NCI-H1105 treated with DMSO at 0.1 percent for 48 hours (cell line): ENCODE measurements at places on chromosomes 2 and 18.

DNA sequence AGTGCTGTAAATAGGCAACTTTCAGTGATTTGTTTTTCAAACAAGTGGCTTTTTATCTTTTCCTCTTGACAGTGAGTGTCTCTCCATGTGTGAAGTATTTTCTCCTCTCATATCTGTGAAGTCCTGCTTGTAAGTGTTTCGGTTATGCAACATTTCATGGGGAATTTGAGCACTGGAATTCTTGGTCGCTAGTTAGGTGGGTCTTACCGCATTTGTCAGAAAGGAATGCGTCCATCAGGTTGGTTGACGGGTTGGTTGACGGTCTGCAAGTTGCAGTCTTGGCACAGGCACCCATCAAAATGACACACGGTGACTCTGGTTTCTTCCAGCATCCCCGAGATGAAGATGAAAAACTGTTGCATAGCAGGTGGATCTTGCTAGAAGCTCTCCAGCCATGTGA, 109.8 kb downstream of the AGAP1 start:
- DNase-seq, result no peak

- no peak for DNase-seq
These were observed 124.7 kb downstream of the MEIS1 start for GRCh38 chr2:66559672-66560071.

- DNase-seq, result no peak
These were observed 20.3 kb upstream of the FAHD2A start for GRCh38 chr2:95382192-95382591.

DNA sequence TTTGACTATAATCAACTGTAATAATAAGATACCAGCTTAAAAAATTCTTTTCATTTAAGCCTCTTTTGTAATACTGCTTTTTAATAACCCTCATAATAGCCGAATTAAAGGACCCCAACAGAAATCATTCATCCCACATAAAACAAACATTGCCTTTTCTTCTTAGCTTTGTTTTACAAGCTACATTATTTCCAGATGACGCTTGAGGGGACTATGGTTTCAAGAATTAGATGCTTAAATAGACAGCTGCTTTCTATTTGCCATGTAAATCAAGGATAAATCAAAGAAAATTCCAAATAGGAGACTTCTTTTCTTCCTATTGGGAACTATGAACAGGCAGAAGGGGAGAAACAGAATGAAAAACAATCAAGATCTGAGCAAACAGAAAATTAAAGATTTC, 200.7 kb upstream of the SMAD7 start:
- no peak for DNase-seq

DNA sequence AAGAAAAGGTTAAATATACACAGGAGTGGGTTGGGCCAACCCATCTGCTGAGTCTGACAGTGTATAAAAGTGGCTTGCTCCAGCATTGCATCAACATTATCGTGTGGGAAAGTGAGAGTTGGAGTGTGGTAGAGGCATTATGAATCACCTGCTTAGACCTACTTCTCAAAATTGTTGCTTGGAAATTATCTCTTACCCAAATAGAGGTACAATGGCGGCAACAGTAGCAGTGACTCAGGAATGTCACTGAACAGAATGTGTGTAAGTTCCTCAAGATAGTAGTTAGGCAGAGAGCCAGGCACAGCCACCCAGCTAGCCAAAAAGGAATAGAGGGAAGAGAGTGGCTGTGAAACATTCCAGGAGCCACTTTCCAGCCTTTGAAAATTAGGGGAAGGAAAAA, 616.0 kb downstream of the NUP35 start:
- no peak for DNase-seq

GRCh38 chr18:78679613-78680260, 299.9 kb upstream of the SALL3 start:
- no peak for DNase-seq

DNA sequence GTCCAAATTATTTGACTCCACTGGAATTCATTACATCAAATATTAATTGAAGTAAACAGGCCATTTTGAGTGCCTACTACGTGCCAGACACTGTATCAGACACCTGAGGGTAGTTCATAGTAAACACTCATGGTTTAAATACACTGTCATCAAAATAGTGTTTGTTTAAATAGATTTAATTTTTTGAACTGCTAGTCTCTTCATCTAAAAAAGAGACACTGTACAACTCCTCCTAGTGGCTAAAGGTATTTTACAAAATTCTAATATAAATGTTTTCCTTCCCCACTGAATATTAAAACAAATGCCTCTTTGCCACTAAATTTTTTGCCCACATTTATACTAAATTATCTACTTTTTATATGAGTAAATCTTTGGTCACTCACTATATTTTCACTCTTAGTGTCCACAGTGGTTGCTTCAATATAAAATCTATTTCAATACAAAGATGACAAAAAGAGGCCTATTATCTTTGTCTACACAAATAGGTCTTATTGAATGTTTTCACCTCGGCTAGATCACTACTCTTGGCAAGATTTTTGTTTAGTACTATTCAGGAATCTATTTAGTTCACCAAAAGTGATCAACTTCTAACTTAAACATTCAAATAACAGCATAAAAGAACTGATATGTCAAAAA, 122.1 kb downstream of the TMEM247 start:
- no peak for DNase-seq

DNA sequence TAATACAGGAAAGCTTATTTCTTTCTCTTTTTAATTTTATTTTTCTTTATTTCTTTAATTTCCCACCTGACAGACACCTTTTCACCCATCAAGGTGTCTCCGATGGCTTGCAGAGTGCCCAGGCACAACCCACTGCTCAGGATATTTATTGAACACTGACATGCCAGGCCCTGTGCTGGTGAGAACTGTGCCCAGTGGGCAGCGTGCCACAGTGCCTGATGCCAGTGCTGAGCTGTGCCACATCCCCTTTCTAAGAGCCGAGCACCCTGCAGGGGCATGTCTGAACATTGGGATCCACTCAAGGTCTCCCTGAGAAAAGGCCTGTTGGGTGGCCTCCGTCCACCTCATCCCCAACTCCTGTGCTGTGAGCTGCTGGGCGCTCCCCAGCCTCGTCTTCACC, 158.6 kb upstream of the RAB6C start:
- no peak for DNase-seq

- DNase-seq, result no peak
These were observed 1247.1 kb upstream of the NXPH2 start for GRCh38 chr2:140027320-140027719.

DNA sequence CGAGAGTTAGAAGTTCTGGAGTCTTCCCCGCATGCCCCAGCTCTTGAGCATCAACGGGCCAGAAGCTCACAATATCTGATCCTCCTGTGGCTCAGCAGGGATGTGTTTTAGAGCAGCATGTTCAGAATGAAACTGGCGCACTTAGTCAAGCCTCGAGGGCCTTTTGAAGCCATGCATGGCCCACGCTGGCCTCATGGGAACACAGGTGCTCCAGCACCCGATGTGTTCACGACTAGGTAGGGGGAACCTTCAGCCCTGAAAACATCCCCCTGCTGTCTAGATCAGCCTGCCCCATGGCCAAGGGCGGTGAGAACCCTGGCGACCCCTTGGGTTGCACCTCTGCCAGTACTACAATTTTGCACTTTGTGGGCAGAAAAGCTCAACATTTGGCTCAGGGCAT, 32.8 kb downstream of the MSH6 start:
- no peak for DNase-seq

DNA sequence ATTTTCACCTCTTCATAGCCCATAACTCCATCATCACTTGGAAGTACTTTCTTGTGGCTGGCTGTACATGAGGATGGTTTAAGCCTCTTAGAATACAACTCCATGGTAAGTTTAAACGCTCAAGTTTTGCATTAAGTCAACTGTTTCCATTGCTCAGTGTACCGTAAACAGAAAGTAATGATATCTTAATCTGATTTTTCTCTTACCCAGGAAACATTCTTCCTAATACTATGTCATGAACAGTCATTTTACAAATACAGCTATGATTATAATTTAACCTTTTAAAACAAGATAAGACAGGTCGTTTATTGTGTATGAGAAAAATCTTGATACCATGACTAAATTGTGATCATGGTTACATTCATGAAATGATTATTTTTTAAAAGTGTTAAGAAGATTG, 11.6 kb upstream of the DYNC2LI1 start:
- no peak for DNase-seq

DNA sequence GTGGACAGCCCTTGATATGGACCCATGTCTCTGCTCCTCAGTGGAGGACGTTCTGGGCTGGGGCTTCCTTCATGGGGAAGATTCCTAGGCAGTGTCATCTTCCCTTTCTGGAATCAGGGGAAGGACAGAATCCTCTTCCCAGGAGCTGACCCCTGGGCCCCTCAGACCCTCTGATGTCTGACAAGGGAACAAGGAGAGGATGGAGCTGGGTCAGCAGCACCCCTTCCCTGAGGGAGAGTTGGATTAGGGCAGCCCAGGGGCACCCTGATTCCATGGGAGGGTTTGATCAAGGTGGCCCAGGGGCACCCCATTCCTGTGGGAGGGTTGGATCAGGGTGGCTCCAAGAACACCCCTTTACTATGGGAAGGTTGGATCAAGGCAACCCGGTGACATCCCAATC, 86.5 kb downstream of the ACKR3 start:
- DNase-seq, result no peak

DNA sequence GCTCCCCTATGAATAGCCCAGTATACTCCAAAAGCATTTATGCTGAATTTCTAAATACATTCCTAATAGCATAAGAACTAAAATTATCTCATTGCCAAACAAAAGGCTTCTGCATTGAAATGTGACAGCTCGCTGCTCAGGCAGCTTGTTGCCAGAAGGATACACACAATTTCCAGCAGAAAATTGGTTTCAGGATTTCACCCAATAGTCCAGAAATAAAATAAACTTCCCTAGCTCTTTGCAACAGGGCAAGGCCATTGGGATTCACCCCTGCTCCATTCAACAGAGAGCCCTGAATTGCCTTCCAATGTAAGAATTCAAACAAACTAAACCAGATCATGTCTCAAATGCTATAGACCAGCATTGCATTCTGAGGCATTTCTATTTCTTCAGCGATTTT, 70.7 kb downstream of the RBM43 start:
- no peak for DNase-seq

DNA sequence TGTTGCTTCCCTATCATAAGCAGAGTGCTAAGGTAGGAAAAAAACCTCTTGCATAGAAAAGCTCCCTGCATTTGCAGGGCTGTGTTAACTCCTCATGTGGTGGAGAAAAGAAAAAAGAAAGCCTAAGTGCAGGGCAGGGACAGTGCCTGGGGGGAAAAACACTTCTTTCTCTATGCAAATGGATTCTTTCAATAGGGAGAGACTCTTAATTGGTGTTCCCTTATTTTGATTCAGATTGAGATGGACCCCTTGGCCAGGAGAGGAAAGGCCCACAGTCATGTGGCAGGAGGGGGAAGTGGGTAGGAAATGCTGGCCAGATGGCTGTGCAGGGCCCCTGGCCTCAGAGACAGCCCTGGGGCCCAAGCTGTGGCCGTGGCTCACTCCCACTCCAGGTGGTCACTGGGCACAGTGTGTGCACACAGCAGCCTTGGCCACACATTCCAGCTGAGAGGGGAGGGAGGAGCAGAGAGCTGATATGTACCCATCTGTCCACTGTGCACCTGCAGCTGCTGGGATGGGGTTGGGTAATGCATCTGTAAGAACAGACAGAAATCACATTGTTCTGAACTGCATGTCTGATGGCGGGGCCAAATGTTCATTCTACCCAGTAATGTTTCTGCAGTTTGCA, 410.4 kb downstream of the DSC3 start:
- DNase-seq, result no peak
